CD4-positive, CD25-positive, alpha-beta regulatory T cell (primary cell): ENCODE measurements at places on chromosomes 7 and 10.
A peak's percentile ranks its signal among the peaks of the same experiment; 100 is the strongest.

DNA sequence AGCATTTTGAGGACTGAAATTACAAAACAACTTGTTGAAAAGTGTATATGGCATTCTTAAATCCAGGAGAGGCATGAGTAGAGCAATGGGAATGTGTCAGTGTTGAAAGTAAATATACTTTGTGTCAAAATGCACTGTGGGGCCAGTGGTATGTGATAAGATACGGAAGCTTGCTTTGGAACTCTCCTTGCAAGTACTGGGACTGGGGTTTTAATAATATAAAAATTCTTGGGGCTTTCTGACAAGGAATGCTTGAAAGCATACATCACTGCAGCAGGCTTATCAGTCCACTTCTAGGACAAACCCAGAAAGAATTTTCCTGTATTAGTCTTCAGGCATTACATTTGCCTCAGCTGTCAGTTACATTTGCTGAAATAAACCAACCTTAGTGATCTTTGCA is 472.8 kb upstream of the FZD8 start:
- no peaks in the 10 kb centered on the region for H3K4me1 ChIP-seq
- no peak overlapping the region for H3K4me3 ChIP-seq
- H3K27ac ChIP-seq = no peak overlapping the region
- no peaks in the 10 kb centered on the region for H3K27me3 ChIP-seq

DNA sequence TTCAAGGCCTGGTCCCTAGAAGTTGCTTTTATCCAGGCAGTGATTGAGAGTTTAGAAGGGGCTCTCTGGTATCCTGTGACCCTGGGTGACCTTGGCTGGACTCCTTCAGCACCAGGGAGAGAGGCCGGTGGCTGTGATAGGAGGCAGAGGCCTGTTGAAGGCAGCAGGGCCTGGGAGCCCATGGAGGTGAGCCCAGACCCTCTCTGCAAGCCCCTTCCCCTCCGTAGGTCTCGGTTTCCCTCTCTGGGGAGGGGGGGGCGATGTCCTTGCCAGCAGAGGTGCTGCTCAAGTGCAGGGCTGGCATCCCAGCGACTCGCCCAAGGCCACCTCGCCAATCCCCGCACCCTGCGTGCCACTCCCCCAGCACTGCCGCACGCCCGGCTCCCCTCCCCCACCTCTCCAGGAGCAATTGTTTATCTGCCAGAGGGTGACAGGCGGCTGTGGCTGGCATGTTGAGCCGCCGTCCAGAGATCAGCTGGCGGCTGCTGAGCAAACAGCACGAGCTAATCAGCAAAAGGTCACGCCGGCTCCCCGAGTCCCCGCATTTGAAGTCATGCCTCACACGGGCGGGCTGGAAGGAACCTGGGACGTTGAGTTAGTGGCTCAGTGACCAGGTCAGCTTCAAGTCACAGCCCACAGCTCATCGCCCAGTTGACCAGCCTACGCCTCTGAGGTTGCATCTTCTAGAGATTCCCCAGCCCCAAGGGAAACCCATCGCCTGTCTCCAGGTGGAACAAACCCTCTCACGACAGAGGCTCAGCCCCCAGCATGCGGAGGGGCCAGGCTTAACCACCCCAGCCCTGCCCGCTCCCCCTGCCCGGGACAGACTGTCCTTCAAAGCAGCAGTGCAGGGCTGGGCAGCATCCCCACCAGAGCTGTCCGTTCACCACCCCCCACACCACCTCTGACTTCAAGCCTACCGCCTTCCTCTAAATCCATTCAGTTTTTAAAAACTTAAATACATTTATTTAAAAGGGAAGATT is 43.7 kb downstream of the ELFN1 start:
- H3K27ac ChIP-seq = no peak overlapping the region
- DNase-seq = no peak
- H3K36me3 ChIP-seq = no peaks in the 10 kb centered on the region
- no peak overlapping the region for H3K4me3 ChIP-seq
- H3K27me3 ChIP-seq = no peaks in the 10 kb centered on the region

- no peak overlapping the region for H3K27ac ChIP-seq
- peaks cover 28% of the 10 kb centered on the region for H3K4me1 ChIP-seq
- no peak for DNase-seq
Observed at GRCh38 chr7:151088019-151088855, 2.0 kb downstream of the AGAP3 start.

GRCh38 chr7:104207348-104207730 is 474 bp downstream of the ORC5 start:
- peak overlapping the region; percentile 96 for H3K4me3 ChIP-seq
- no peak for DNase-seq
- H3K4me1 ChIP-seq = peaks cover 20% of the 10 kb centered on the region
- no peaks in the 10 kb centered on the region for H3K27me3 ChIP-seq
- H3K27ac ChIP-seq = peak overlapping the region; percentile 76
- H3K36me3 ChIP-seq = peaks cover 16% of the 10 kb centered on the region
